ENCODE measurements at places on chromosomes 5 and 9.

DNA sequence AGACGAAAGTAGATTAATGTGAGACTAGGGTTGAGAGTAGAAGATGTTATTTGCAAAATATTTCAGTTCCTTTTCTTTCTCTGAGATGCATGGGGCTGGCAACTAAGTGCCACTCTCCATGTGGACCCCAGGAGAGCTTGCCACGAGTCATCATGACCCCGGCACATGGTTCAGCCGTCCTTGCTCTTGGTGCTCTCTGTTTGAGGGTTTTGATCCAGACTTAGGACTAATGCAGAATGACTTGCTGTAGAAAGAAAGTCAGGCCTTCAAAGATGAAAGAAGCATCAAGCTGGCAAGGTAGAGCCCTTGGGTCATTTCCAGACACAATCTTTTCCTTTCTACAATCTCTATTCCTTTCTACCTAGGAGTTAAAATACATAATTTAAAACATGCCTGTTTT lies 84.7 kb downstream of the RASGRF2 start:
- DNase-seq, result no peak

GRCh38 chr9:134585746-134586706 lies 55.6 kb upstream of the COL5A1 start:
- DNase-seq, result no peak

- DNase-seq, result no peak
Measured at GRCh38 chr9:101025940-101026339, 2.6 kb upstream of the PLPPR1 start.

GRCh38 chr5:122442938-122443337 lies 130.9 kb downstream of the SNCAIP start:
- no peak for DNase-seq

- DNase-seq, result no peak
Measured at GRCh38 chr5:149265597-149265996, 6.1 kb upstream of the AFAP1L1 start.

DNA sequence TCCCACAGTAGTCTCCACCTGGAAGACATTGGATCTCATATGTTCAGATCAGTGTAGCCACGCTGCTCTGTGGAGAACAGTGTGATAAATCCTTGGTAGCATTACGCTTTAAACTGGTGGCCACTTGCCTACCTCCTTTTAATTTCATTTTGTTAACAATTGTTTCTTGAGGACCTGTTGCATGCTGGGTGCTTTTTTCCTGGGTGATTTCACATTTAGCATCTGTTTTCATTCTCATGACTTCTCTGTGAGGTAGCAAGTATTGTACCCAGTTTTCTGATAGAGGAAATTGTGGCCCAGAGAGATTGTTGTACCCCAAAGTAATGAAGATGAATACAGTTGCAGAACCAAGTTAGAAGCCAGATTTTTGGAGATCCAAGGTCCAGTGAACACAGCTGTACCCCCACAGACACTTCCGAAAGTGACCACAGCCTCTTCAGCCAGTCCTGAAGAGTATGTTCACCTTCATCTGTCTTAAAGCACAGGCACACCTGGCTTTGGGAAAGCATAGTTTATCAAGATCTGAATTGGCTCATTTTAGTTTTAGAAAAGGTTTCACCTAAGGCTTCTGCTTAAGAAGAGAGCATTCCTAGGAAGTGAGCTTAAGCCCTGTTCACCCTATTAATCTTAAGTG lies 75.2 kb downstream of the F2RL2 start:
- no peak for DNase-seq

GRCh38 chr9:89759572-89759971 lies 154.8 kb downstream of the GADD45G start:
- peak; percentile 29 for DNase-seq

DNA sequence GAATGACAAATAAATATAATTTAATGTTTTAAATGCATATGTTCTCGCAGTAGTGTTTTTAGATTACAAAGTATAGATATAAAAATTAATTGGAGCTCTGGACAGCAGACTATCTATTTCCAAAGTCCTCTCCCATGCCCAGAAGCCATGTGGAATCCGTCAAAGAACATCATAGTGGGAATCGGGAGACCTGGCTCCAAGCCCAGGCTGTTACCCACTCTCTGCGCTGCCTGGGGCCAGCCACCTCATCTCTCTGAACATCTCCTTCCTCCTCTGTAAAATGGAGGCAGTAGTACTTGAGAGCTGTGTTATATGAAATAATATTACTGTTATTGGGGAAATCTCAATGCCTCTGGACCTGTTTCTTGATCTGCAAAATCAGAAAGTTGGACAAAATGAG lies 58.1 kb upstream of the SLC30A5 start:
- no peak for DNase-seq

DNA sequence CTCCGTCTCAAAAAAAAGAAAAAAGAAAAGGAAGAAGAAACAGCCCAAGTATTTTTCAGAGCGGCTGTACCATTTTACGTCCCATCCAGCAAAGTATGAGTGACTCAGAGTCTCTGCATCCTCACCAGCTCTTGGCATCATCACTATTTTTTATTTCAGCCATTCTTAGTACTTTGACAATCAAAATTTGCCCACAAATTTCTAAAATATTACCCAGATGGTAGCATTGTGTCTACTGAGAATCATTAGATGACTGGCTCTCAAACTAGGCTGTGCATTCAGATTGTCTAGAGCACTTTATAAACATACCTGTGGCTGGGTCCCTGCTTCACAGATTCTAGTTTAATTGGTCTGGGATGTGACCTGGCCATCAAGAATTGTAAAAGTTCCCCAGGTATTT lies 21.6 kb upstream of the MELK start:
- no peak for DNase-seq

DNA sequence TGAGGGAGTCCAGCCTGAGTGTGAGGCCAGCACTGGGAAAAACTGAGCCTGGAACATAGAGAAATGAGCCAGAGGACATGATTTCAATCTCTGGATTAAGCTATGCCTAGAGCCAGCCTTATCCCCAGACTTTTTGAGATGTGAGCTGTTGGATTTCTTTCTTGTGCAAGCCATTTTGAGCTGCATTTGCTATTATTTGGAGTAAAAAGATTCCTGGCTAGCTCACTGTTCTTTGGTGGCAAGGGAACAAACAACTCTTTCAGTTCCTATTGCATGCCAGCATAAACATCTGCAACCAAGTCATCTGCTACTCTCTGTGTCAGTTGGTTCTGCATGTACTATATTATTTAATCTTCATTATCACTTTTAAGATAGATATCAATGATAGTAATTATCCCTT lies 70.1 kb upstream of the MAN2A1 start:
- DNase-seq, result no peak

- no peak for DNase-seq
Measured at GRCh38 chr9:17165764-17166163, 30.9 kb downstream of the CNTLN start.

DNA sequence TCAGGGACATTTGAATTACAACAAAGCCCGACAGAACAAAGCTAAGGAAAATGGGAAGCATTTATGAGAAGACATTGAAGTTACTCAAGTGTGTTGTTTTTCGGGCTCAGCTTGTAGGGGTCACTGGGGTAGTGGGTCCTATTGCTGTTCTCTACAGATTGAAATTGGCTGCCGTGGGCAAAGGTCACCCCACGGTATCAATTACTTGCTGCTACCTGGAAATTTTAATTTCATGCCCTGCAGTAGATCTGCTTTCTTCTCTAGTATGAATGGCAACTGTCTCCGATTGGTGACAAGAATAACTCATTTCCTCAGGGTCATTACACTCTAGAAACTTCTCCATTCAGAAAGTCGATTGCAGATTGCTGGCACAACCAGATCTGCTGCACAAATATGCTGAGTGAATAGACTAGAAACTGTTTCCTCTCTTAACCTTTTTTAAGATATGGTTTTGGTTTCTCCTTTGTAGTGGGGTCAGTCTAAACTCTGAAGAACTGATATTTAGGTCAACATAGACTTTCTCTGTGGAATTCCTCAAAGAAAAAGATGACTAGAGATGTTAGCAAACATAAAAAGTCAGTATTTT lies 454.1 kb downstream of the ARHGEF28 start:
- DNase-seq, result no peak

GRCh38 chr5:156936972-156937371 lies 26.1 kb downstream of the TIMD4 start:
- DNase-seq, result no peak

DNA sequence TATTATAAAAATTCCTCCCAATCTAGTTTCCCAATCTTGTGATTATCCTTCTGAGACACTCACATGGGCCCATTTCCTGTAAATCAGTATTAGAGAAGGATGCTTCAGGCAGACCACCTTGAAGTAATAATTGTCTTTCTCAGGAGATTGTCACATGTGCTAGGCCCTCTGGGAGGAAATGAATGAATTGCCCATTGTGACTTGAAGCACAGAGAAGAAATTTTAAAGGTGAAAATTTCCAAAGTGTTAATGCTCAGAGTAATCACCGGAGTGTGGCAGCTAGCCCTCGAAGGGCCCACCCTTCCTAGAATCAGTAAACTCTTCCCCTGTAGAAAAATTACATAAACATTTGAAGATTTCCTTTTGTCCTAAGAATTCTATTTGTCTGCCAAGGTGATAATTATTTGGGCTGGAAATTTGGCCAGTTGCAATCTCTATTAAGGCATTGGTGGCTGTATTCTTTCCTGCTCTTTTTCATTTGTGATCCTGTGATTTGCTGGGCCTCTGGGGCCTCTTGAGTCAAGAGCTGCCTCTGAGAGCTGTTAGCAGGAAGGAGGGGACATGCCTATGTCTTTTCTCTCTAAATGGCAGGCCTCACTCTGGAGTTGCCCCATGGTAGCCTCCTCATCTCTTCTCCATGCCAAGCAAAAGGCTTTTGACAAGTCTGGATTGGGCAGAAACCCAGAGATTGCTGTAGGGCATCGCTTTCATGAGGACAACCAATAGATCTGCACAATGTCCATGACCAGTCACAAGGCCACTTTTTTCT lies 371.5 kb upstream of the ACTBL2 start:
- no peak for DNase-seq

GRCh38 chr5:23330726-23331125 lies 176.7 kb upstream of the PRDM9 start:
- DNase-seq, result no peak

DNA sequence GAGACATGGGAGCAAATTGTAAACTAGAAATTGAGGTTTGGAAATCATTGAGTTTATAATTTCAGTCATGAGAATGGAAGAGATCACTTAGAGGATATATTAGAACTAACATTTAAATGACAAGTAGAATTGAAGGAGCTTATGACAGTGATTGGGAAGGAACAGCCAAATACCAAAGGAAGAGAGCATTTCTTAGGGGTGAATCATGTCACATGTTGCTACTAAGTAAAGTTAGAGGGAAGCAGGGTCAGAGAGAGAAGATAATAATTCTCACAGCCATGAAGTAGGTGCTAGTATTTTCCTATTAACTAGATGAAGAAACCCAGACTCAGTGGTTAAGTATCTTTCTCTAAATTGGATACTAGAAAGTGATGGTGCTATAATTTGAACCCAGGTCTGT lies 59.3 kb downstream of the COMMD10 start:
- no peak for DNase-seq

DNA sequence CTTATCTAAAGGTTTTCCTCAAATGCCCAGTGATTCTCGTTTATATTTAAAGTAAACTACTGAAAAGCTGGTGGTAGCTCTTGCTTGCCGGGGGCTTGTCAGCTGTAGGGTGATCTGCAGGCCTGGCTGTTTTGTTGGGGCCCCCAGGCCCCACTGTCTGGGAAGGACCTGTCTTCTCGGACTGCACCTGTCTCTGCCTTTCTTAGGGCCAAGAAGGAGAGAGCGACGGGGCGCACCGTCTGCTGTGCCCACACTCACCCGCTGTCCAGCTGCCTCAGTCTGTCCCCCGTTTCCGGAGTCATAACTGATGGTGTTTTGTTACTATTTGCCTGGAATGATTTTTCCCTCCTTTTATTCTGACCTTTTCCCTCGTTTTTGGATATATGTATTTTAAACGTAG lies 94.1 kb upstream of the CACNA1B start:
- DNase-seq, result no peak

DNA sequence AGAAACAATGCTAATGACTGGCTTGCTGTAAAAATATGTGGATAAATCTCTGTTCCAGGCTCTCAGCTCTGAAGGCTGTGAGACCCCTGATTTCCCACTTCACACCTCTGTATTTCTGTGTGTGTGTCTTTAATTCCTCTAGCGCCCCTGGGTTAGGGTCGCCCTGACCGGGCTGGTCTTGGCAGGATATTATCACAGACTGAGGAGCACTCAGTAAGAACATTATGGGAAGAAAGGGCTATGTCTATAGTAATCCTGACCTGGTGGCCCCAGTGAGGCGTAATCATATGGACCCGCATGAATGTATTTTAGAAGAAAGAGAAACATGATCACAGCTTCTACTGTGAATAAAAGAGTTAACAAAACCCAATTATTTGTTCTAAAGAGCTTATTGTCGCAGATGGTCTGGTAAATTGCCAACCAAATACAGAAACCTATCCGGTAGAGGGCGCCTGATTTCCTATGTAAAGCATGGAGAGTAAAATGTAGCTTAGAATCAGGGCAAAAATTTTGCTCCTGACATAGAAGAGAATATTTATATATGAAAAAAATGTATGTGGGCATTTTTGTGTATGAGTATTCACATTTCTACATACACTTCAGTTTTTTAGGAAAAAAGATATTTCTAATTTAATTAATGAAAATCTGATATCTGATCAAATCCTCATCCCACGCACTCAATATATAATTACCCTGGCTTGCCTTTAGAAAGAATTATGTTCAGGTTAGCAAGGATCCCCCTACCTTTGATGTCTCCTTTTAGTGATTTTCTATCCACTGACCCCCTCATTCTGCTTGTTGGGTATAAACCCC lies 5.8 kb upstream of the IFNA1 start:
- no peak for DNase-seq

GRCh38 chr9:18722882-18723281 lies 248.9 kb downstream of the ADAMTSL1 start:
- DNase-seq, result no peak

GRCh38 chr9:69549310-69550202 lies 122.6 kb downstream of the APBA1 start:
- DNase-seq, result peak; percentile 28

DNA sequence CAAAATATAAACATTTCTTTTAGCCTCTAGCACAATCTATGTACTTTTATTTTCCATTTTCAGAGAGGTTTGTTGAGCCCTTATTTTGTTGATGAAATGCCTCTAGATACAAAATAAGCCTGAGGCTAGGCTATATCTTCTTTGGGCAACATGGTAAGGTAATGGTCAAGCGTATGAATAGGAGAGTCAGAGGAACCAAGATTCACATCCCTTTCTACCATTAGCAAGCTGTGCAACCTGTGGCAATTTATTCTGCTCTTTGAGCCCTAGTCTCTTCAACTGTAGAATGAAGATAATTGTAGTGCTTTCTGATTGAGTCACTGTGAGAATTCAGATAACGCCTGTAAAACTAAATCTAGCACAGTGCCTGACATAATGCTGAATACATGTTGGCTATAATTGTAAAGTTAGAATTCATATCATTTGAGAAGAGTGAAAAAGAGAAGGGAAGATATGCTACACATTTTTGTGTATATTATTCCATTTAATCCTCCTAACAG lies 412.5 kb downstream of the CCDC171 start:
- no peak for DNase-seq
